ENCODE measurements at places on chromosomes 7 and 10.

DNA sequence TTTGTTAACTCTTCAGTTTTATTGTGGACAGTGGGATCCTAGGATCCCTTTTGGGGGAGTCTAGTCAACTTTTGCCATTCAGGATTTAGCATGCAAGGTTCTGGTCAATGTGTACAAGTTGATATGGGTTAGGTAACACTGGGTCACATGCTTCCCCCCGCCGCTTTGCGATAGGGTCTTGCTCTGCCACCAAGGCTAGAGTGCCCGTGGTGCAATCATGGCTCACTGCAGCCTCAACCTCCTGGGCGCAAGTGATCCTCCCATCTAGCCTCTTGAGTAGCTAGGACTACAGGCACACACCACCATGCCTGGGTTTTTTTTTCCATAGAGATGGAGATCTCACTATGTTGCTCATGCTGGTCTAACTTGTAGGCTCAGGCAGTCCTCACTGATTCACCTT, 3.2 kb upstream of the CSGALNACT2 start:
- DNase-seq, result no peak

- no peak for DNase-seq
Measured at GRCh38 chr10:63094405-63094804, 38.7 kb upstream of the NRBF2 start.

DNA sequence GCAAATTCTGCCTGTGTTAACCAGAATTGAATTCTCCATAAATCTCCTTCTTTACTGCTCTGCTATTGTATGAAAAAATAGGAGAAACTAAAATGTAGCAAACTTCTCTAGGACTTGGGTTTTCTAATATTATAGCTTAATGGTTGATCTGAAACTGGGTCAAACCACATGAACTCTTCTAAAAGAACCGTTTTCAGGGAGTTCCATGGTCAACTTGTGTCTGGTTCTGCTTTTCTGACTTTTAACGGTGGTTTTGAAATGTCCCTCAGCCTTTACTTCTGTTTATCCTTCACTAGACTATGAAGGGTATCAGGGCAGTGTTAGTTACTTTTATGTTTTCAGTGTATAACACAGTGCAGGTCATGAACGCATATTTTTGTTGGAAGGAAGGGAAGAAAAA, 242.2 kb downstream of the TSPAN12 start:
- no peak for DNase-seq

- no peak for DNase-seq
Measured at GRCh38 chr7:31874631-31875386, 187.8 kb downstream of the PPP1R17 start.

- DNase-seq, result no peak
Measured at GRCh38 chr10:121064491-121064890, 213.3 kb downstream of the WDR11 start.

DNA sequence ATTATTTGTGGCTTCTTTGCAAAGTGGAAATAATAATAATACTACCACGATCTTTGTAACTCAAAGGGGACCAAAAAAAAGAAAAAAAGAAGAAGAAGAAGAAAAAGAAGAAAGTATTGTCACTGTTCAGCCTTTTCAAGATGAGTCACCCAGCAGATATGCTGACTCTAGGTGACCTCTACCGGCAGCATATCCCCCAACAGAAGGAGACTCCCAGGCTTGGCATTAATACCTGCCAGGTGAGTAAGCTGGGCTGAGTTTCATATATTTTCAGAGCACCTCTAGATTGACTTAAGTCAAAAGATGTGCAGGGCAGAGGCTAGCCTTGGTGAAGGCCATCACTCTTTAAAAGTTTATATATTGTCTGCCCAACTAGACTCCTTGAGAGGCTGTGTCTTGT, 30.4 kb upstream of the GPR26 start:
- no peak for DNase-seq

DNA sequence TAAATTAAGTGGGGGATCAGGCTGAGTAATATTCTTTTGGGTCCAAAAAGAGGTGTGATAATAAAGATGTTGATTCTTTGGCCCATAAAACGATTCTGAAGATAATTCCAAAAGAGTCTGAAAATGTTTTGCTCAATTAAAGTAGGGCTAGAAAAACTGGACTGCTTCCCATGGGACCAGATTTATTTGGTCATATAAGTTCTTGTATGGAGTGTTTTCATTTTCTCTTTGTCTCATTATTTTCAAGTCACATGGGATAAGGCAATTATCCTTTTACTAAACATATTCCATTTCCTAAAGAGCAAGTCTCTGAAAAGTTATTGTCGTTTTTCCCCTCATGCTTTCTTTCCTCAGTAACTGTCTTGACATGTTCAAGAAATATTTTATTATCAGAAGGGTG, 41.5 kb downstream of the CDK6 start:
- DNase-seq, result no peak

DNA sequence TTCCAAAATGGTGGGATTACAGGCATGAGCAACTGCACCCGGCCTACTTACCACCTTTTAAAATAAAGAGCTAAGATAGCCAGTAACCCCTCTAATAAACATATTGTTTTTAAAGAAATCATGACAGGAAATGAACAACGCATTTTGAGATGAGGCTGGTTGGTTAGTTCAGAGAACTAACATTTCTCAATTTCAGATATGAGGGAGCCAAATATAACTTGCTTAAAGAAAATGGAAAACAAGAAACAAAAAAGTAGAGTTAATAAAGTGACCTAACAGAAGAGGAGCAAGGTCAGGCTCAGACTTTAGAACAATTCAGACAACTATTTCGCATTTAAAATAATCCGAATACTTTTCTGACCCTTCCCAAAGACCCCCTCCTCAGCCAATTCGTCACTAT, 254.9 kb upstream of the PHF14 start:
- DNase-seq, result no peak

Data from erythroblast (primary cell).